ELR (cell line): ENCODE measurements at places on chromosomes 11 and 22.
A peak's percentile ranks its signal among the peaks of the same experiment; 100 is the strongest.

DNA sequence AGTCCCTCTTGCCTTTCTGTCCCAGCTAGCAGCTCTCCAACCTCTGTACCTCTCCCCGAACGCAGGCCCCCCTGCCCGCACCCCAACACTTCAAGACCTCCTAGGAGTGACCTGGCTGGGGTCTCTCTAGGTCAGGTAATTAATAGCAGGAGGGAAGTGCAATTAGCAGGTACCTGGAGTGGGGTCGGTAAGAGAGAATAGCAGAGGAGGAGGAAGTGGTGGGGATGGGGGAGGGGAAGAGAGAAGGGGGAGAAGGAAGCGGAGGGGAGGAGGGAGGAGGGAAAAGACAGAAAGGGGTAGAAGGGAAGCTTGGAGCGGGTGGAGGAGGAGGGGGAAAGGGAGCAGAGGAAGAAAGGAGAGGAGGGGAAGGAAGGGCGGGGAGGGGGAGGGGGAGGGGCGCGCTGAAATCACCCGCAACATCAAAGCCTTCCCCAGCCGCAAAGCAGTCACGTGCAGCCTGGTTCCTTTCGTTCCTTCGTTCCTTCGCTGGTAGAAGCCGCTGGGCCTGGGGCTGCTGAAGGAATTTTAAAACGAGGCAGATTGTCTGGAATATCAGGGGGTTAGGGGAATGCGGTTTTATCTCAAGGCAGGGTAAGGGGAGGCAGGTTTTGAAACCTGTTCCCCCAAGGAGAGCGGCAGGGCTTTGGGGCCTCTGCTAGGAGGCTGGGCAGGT lies 29.3 kb upstream of the TCF20 start:
- no peak for DNase-seq

DNA sequence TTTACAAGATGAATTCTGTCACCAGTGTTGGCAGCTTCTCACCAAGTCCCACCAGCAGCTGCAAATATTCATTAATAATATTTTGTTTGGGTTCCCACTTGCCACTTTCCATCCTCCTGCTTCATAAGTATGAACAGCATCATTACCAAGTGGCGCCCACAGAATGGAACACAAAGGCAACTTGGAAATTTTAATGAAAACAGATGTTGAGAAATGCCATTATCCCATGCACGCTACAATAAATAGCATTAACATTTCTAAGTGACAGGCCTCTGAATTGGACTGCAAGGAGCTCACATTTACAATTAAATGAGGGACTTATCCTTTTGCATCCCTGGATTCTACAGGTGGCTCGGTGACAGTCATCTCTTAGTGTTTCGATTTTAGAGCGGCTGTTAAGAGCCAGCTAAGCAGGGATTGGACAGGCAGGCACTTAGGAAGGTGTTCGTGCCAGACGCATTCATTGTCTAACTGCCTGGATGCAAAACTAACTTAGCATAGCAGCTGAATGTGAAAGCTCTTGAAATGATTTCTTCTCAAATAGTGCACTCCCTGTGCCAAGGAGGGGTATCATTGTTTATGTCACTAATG lies 170.3 kb downstream of the KIRREL3 start:
- no peak for DNase-seq

GRCh38 chr11:6862961-6863360 lies at the start of gene OR10A2:
Gene OR10A2, plus strand, starts transcription at chr11:6863057. Its CDS starts 6,698 bp downstream, at chr11:6869755.
- no peak for DNase-seq

GRCh38 chr11:128749974-128750373 lies 56.1 kb downstream of the FLI1 start:
- no peak for DNase-seq

DNA sequence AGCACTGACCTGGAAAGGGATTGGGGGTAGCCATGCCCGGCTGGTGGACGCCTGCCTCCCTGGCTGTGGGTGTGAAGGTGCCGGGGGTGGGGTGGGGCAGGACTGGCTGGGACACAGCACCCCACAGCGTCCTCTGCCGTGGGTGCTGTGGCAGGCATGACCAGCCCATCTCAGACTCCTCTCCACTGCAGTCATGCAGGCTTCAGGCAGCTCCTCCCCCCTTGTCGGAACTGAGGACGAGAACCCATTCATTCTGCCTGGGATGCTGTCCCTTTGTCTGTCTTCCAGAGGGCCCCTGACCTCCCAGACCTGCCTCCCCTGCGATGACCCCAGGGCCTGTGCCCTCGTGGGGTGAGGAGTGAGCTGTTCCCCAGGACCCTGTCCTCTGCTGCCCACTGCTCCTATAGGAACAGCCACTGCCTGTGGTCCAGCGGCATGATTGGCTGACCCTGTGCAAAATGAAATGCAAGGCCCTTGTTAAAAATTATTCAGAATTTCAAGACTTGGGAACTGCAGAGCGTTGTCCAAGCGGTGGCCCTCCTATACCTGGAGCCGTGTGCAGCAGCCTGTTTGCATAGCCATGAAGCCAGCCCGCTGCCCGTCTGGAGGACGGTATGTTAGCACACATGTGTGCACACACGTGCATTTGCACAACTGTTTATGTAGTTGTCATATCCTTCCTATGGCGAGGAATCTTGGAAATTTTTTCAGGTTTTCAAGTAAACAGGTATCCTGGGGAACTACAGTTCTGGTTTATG lies 1122.3 kb downstream of the BRD1 start:
- DNase-seq, result no peak

- DNase-seq, result peak; percentile 33
Measured at GRCh38 chr11:7572001-7572712, 58.4 kb downstream of the PPFIBP2 start.

DNA sequence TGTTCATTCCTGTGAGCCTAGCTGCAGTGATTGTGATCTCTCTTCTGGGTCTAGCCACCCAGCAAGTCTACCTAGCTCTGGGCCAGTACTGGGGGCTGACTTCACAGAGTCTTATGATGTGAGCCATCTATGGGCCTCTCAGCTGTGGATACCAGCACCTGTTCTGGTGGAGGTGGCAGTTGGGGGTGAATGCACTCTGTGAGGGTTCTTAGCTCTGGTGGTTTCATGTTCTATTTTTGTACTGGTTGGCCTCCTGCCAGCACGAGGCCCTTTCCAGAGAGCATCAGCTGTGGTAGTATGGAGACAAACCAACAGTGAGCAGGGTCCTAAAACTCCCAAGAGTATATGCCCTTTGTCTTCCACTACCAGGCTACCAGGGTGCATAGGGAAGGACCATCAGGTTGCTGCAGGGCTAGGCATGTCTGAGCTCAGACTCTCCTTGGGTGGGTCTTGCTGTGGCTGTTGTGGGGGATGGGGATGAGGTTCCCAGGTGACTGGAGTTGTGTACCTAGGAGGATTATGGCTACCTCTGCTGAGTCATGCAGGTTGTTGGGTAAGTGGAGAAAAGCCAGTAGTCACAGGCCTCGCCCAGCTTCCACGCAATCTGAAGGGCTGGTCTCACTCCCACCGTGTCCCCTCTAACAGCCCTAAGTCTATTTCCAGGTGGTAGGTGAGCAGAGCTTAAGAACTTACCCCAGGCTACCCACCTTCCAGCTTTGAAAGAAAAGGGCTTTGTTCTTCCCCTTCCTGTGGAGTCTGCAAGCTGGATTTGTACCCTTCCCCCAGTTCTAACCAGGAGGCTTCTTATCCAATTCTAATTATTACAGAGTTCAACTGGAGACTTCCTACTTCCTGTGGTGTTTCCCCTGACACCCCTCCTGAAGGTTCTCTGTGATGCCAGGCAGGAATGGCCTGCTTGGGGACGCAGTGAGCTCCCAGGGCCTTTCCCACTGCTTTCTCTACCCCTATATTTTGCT lies 250.7 kb downstream of the LUZP2 start:
- DNase-seq, result no peak

DNA sequence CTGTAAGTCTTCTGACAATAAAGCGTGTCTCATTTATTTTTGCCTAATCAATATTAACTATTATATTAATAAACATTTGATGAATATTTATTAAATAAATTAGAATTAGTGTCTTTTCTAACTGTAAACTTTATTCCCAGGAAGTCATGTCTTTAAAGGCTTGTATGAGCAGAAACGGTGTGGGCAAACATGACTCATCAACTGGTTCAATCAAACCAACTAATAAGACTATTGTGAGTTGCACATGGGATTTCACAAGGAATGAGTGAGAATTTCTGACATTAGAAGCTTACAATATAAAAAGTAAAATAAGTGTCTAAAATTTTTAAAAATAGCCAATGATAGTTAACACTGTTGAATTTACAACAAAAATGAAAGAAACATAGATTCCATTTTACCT lies 259.2 kb upstream of the CTSC start:
- peak; percentile 6 for DNase-seq

DNA sequence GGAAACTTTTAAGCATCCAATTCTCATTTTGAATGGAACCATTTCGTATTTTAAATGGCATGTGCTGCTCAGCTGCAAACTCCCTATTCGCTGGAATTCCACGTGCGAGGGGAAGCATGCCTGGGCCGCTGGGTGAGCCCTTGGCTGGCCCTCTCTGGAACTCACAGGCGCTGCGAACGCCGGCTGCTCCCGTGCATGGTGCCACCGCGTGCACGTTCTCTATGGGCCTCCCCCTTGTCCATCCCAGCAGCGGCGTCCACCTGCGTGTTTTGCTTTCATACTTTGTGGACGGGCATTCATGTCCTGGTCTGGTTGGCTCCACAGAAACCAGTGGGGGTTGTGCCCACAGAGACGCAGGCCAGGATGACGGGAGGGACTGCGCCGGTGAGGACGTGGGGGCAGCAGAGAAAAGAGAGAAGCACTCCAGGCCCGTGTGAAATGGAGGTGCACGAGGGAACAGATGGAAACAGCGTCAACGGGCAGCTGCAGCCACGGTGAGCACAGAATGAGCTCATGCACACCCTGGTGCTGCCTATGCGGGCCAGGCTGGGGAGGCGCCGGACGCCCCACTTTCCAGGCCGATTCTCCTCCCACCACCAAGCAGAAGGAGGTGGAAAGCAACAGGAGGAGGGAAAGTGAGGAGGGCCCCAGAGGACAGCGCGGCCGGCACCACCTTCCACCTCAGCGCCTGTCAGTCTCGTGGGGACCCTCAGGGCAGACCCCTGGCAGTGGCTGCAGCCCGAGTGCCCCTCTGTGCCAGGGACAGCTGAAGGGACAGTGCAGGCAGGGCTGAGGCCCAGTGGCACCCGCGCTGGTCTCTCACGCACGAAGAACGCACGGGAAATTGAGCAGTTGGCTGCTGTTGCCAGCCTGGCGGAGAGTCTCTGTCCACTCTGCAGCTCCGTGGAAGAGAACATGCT lies 29.1 kb downstream of the TOLLIP start:
- DNase-seq, result no peak

DNA sequence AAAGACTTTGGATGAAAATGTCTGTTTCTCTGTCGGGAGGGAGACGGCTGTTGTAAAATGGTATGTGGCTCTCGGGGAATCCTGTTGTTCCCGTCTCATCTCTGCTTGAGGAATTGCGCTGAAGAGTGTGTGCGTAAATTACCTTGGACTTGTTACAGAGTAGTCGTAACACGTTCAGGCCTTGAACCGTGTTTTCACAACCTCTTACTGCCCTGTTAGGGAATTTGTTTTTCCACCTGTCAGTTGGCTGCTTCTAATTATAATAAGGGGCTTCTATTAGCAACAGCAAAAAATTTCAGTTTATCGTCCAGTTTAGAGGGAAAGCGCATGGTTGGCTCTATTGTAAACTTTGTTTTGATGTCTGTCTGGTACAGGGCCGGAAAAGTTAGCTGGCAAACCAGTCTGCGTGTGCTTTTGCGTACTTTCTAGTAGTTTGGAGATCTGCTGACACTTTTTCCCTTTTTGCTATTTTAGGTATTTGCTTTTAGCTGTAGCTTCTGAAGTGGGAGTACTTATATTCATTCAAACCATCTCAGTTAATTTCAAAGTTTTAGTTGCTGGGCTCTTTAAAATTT lies 1.5 kb downstream of the HIPK3 start:
- DNase-seq, result peak; percentile 56

GRCh38 chr11:83008581-83008923 lies 63.1 kb downstream of the RAB30 start:
- DNase-seq, result peak; percentile 66

DNA sequence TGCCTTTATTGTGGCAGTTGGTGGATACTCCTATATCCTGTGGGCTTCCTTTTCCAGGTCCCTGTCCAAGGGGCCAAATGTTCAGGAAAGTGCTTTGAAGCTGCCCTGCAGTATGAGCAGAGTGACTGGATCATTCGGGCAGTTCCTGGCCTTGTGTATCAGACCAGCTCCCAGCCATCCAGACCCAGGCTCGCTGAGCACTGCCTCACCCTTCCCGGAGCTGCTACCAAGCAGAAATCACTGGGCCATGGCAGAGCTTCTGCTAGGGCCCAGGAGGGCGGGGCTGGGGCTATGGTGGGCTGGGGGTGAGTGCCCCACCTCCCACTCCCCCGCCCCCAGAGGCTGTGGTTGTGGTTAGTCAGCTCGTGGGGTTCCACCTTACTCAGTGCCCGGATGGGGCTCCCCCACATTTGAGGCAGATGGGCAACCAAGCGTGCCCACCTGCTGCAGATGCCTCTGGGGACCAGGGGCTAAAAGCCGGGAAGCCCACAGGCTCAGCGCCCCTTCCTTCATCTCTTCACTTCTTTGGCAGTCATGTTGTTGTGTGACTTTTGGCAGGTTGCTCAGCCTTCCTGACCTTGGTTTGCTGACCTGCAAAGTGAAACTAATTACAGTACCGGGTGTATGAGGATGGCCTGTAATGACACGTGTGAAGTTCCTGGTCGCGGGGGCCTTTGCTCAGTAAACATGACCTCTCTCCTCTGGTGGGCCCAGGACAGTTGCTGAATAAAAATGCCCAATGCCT lies 2.1 kb upstream of the LRRC32 start:
- DNase-seq, result no peak

- peak; percentile 59 for DNase-seq
Measured at GRCh38 chr11:130634961-130635473, 186.6 kb downstream of the ADAMTS15 start.

DNA sequence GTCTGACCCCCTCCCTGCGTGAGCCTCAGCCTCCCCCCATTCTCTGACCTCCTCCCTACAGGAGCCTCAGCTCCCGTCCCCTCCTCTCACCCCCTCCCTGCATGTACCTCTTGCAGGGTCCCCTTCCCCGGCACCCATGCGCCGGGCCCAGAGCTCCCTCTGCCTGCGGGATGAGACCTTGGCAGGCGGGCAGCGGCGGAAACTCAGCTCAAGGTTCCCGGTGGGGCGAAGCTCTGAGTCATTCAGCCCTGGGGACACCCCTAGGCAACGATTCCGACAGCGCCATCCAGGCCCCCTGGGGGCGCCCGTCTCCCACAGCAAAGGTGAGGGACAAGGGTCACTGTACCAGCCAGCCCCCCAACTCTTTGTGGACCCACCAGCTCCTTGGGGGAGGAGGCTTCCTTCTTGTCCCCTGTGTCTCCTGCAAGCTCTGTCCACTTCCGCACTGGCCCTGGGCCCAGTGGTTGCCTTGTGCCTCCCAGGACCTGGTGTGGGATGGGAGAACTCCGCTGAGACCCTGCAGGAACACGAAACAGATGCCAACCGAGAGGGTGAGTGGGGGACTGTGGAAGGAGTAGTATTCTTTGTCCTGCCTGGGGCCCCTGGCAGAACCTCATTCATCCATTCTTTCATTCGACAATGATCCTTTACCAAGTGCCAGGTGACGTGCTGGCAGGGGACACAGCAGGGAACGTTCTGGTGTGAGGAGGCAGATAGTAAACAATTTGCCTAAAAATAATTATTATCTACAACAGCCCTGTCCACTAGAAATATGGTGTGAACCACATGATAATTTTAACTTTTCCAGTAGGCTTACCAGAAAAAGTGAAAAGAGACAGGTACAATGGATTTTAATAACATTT lies 3.7 kb upstream of the RPS6KA4 start:
- DNase-seq, result peak; percentile 89
